Spinal cord (tissue), 10 donors: ENCODE measurements at places on chromosomes 1 and 21. TPM values are rescaled to one million over a fixed set of nuclear protein-coding genes. Genes with fewer than 3 reads are reported as not detected.

DNA sequence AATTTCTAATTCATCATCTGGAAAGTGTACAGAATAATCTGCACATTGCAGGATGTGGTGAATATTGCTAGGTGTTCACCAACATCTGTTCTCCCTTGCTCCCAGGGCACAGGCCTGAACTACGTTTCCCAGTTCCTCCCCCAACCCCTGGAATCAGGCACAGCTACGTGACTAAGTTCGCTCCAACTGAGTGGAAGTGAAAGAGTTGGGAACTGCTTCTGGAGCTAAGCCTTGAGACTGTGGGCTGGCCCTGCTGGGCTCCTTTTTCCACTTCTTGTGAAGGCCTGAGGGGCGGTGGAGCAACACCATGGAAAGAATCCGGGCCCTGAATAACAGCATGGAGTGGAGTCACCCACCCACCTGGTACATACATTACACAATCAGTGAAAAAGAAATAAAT lies 534.6 kb downstream of the SMYD3 start:
- no peak for DNase-seq

- DNase-seq = no peak
Measured at GRCh38 chr1:214637722-214638458, 34.9 kb downstream of the CENPF start.

- DNase-seq = no peak
Measured at GRCh38 chr1:113438505-113439276, 48.4 kb downstream of the MAGI3 start.

DNA sequence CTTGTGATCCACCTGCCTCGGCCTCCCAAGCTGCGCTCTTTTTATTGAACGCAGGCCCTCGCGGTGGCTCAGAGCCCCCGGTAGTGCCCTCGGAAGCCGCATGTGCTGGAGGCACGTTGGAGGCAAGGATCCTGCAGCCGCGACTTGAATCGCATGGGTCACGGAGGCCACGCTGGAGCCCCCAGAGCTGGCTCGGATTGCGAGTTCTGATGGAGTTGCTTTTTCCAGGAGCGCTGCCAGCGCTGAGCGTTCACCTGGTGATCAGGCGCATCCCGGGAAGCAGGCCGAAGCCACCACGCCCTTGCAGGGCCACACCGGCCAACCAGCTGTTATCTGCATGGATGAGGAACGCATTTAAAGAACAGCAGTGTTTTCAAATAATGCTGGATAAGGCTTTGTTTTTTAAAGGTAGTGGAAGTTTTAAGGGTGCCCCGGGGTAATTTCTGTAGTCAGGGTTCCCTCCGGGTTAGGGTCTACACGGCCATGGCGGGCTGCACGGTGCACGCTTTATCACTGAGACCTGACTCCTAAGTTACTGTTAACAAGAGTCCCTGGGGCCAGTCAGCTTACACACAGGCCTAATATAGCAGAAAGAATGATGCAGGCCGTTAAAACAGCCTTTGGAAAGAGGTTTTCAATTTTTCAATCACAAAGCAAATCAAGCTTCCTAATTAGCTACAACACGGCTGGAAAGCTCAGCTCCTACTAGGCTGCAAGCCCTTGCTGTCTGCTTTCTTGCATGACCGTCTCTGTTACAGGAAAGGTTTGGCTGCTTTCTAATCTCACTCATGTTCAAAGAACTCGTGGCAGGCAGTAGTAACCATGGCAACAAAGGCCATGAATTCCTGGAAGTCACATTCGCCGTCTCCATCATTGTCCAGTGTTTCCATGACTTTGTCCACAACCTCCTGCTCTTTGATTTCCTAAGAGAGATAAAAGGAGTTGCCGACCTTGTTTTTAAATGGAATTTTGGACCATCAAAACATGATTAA lies 6.0 kb downstream of the S100B start:
- no peak for DNase-seq

GRCh38 chr1:63906047-63906704 lies 132.4 kb downstream of the ROR1 start:
- no peak for DNase-seq

GRCh38 chr1:59123081-59123681 lies 173.7 kb upstream of the FGGY start:
- DNase-seq = no peak

DNA sequence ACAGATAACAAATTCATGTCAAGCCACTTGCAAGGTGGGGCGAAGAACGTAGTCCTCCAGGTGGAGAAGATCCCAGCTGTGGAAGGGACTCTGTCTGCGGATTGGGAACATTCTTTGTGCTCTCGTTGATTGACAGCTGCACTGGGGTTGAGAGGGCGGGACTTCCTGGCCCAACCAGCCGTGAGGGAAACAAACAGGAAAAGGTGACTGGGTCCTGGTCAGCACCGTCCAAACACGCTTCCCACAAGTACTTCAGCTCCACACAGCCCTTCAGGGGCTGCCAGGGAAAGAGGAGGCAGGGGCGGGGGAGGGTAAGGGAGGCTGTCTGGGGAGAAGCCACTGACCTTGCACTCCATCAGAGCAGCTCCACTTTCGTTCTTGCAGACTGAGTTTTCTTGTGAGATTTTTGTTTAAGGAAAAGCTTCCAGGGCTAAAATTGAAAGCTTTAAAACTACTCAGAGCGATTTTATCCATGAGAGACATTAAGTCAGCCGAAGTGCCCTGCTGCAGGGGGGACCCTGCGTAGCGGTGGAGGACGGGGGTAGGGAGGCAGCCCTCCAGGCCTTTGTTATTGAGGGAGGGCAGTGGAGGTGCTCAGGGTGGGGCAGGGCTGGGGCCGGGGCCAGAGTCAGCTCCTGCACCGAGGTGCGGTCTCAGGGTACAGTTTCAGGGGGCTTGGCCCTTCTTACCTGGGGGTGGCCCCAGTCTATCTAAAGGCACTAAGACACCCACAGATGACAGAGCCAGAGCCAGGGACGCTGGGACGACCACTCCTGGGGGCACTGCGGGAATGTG lies 21.6 kb upstream of the STUM start:
- no peak for DNase-seq

DNA sequence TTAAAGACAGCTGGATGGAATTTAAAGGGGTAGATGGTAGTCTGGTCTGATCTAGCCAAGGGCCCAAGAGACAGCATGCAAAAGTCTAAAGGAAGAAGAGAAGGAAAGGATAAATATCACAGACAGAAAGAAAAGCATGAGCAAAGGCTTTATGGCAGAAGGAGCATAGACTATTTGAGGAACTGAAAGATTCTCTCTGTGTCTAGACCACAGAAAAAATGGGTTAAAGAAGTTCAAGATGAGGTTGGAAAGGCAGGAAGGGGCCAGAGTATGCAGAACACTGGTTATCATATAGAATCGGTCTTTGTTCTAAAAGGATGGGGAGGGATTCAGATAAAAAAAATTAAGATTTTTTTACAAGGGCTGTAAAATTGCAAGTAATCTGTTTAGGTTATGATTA lies 136.8 kb upstream of the SGIP1 start:
- no peak for DNase-seq

DNA sequence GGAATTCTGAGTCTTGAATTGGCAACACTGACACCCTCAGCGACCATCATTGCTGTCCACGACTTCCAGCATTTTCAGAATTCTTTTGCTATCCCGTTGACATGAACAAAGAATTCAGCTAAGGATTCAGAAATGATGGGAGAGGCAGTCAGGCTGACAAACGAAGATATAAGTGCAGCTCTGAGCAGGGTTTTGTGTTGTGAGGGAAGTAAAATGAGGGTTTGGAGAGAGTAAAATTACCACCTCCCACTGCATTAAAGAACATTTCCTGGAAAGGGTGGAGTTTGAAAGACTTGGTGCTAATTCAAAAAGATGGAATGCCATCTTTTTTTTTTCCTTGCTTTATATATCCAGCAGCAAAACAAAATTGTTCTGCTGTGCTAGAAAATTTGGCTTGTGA lies 4.9 kb upstream of the ELK4 start:
- no peak for DNase-seq

- DNase-seq = no peak
Measured at GRCh38 chr1:29436181-29436785, 200.0 kb downstream of the PTPRU start.

DNA sequence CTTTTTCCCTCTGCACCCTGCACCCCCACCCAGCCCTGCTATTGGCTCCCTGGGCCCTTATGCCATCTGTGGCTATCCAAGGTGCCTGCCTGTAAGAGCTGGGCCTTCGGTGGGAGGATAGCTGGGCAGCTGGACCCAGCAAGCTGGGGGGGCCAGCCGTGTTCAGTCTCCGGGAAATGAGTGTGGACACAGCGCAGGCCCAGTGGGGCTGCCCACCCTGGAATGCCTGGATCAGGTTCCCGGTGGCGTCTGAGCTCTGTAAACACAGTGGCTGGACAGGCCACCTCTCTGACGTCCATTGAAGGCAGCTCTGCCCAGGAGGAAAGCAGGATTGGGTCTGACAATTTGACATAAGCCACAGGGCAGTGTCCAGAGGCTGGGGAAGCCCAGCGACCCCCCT lies 127.8 kb downstream of the FOXD2 start:
- no peak for DNase-seq

DNA sequence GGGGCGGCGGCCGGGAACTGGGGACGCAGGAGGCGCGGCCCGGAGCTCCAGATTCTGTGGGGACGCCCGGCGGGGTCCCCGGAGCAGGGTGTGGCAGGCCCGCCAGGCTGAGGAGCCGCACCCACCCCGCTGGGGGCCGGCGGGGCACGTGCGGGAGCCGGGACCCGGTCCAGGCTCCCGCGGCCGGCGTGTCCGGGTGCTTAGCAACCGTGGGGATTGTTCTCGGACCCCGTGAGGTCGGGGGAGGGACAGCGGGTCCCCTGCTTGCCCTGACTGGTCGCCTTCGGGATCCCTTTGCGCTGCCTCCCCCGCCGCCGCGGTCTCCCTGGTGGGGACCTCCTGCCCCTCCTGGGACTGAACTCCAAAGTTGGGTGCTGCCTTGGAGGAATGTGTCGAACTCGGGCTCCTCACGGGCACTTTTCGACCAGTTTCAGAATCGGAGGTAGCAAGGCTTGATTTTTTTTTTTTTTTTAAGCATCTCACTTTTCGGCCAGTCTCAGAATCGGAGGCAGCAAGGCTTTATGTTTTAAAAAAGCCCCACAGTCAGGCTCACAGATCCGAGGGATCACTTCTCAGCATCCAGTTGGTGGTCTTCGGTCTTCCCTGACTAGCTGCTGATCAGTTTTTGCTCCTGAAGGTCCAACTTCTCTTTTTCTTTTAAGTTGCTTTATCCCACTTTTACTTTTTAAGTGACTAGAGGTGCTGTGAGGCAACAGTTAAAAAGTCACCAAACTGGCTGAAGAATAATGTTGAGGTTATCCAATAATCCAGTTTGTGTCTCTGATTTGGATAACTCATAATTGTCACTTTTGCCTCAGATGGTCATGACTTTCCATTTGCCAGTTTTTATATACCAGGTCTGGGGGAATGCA lies 648 bp downstream of the FAM76A start:
- DNase-seq = peak; percentile 21

DNA sequence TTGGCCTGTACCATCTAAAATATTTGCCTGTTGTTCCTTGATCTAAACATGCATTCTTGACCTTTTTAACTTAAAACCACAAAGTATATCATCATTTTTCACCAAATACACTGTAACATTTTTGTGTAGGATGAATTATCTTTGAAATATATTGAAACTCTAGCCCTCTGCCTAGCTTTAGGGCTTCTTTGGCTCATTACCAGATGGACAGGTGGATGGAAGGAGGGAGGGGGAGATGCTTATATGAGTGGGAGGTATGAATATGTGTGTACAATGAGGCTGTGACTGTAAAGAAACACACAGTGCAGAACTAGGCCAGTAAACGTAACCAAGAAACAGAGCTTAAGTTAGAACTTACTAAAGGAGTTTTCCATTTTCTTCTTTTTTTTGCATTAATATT lies 118.5 kb downstream of the ESRRG start:
- no peak for DNase-seq

GRCh38 chr1:228142155-228142691 lies 2.1 kb downstream of the GUK1 start:
- DNase-seq = no peak

DNA sequence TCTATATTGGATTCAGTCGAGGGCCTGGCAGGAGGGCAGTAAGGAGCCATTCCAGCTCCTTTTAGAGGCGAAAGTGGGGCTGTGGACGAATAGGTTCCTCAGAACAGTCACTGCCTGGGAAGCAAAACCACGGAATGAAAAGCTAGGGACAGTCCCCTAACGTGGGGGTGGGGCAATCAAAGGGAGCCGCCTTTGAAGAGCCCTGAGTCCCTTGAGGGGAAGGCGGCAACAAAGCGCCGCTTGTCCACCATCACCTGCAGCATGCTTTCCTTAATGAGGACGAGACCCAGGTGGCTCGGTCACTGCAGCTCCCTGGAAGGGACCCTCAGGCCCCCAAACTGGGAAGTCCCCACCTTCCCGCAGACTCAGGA lies 184.7 kb downstream of the ETS2 start:
- DNase-seq = no peak

DNA sequence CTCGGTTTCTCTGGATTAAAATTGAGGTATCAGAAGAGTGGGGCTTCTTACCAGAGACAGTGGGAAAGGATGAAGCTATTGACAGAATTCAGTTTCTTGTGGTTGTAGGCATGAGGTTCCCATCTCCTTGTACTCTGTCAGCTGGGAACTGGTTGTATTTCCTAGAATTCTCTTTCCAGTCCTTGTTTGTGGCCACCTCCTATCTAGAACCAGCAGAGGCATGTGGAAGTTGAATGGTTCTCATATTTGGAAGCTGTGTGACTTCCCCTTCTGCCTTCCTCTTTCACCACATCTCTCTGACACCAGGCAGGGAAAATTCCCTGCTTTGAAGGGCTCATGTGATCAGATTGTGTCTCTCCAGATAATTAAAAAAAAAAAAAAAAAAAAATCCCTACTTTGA lies 457.7 kb upstream of the ADAMTS5 start:
- no peak for DNase-seq

CD5L gene
- total RNA-seq = not detected

AKT3 gene
- total RNA-seq = 127 TPM

ZSWIM5 gene
- 9.7 TPM for total RNA-seq

SFN gene
- 0.30 TPM for total RNA-seq

TESK2 gene
- total RNA-seq = 7.3 TPM

ABCA4 gene
- 2.9 TPM for total RNA-seq

KRTAP12-2 gene
- not detected for total RNA-seq

PDE9A gene
- total RNA-seq = 13.4 TPM

LAMB3 gene
- 0.89 TPM for total RNA-seq

PTPN7 gene
- total RNA-seq = 2.5 TPM

PTCH2 gene
- 1.5 TPM for total RNA-seq

OPRD1 gene
- total RNA-seq = 1.4 TPM

L1TD1 gene
- 2.5 TPM for total RNA-seq

NBPF20 gene
- 7.3 TPM for total RNA-seq

RCSD1 gene
- 26.2 TPM for total RNA-seq

C4BPA gene
- 0.20 TPM for total RNA-seq
